ENCODE measurements at places on chromosomes 7 and 10. TPM values are rescaled to one million over a fixed set of nuclear protein-coding genes. Genes with fewer than 3 reads are reported as not detected.

- no peak for DNase-seq
These were observed 153.1 kb downstream of the ZNF365 start for GRCh38 chr10:62527019-62527827.

GRCh38 chr7:4830176-4830575 lies 31.7 kb downstream of the PAPOLB start:
- DNase-seq = peak; percentile 84

DNA sequence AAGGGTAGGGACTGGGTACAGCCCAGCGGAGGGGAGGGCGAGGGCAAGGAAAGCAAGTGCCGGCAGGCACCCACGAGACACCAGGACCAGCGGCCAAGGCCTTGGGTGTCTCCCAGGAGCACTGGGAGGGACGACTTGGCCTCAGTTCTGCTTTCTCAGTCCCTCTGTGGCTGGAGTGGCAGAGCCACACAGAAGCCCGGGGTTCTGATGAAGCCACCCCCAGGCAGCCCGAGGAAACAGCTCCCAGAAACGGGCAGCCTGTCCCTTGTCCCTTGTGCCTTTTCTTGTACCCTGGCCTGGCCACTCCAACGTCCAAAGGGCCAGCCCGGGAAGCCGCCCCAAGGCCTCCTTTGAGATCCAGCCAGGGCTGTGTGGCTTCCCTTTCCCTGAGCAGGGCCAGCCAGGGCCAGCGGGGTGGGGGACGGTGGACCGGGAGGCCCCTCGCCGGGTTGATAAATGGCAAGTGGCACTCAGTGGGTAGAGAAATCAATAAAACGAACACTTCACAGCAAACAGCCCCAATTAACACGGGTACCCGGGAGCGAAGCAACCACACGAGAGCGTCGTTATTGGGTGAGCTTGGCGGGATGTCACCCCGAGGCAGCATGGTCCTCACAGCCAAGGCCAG lies 69.8 kb upstream of the GNA12 start:
- no peak for DNase-seq

DNA sequence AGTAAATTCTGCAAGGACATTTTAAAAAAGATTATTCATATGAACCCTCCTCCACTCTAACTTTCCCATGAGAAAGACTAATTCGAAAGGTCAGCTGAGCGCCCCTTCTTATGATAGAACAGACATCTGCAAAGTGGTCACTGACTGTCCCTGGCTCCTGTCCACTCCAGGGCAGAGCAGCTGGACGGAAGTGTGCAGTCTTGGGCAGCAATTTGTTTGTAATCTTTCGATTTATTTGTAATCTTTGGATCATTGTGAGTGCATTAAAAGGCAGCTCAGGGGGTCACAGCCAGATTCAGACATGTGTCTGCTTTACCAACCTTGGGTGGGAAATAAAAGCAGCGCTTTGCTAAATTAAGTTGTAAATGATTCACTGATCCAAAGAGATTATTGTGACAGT lies 158.8 kb upstream of the ADARB2 start:
- no peak for DNase-seq

GRCh38 chr7:70849580-70850235 lies 282.2 kb upstream of the GALNT17 start:
- DNase-seq = no peak

GRCh38 chr7:40793132-40793531 lies 658.3 kb downstream of the SUGCT start:
- DNase-seq = no peak

DNA sequence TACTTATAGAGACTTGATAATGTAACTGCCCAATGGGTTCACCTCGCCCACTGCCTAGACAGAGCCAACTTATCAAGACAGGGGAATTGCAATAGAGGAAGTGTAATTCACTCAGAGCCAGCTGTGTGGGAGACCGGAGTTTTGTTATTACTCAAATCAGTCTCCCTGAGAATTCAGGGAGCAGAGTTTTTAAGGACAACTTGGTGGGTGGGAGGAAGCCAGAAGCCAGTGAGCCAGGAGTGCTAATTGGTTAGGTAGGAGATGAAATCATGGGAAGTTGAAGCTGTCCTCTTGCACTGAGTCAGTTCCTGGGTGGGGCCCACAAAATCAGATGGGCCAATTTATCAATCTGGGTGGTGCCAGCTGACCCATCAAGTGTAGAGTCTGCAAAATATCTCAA lies 20.1 kb upstream of the C7orf33 start:
- no peak for DNase-seq

GRCh38 chr10:79304479-79305087 lies 42.7 kb upstream of the PPIF start:
- no peak for DNase-seq

- no peak for DNase-seq
These were observed 173.5 kb downstream of the KMT2E start for GRCh38 chr7:105187302-105188169.

- DNase-seq = peak; percentile 39
These were observed 65.3 kb downstream of the OR13A1 start for GRCh38 chr10:45249978-45250693.

GRCh38 chr10:22489467-22489866 lies 144.2 kb downstream of the SPAG6 start:
- no peak for DNase-seq

DNA sequence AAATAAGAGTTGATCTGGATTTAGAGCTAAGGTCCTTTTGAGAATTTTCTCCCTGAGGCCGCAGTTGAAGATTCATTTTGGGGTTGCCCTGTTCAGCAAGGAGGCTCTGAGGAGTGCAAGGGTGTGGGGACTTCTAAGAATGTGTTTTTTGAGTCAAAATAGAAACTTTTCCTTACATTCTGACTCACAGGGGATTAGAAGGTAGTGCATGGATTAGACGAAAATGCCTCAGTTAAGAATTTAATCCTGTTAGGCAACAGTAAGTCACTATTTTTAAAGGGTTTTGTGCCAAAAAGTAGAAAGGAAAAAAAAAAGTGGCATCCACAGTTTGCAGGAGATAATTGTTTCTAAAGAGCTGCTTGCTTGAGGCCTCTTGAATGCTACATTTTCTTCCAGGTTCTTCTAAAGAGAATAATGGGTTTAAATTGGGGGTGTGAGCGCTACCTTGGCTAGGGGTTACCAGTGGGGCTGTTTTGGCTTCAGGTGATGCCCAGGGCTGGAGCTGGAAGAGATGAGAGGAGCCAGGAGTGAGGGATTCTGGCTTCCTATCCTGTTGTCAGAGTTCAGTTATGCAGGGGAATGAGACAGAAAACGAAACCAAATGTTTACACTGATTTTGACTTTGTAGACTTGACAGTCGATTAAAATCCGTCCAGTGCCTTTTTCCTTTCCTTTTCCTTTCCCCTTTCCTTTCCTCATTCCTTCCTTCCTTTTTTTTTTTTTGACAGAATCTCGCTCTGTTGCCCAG lies 52.9 kb downstream of the BAMBI start:
- DNase-seq = no peak

DNA sequence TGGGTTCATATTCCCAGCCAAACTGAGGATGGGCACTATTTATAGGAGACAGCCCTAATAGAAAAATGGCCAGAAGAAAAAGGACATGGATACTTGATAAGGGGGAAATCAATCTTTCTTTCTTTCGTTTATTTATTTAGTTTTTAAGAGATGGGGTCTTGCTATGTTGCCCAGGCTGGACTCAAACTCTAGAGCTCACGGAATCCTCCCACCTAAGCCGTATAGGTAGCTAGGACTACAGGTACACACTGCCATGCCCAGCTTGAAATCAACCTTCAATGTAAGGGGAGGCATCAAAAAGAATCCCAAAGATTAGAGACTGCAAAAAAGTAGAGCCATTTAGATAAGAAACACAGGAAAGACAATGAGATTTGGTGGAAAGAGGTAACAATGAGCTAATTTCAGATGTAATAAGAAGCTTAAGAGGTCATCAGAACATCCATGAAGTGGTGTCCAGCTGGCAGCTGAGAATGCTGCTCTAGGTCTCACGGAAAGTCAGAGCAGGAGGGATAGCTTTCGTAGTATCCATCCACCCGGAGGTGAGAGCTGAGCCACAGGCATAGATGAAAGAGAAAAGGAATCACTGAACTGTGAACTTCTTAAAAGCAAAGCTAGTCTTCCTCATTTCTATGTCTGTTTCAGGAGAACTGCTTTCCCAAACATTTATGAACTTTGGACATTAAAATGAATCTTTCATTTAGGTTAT lies 10.5 kb upstream of the ABLIM1 start:
- DNase-seq = no peak

DNA sequence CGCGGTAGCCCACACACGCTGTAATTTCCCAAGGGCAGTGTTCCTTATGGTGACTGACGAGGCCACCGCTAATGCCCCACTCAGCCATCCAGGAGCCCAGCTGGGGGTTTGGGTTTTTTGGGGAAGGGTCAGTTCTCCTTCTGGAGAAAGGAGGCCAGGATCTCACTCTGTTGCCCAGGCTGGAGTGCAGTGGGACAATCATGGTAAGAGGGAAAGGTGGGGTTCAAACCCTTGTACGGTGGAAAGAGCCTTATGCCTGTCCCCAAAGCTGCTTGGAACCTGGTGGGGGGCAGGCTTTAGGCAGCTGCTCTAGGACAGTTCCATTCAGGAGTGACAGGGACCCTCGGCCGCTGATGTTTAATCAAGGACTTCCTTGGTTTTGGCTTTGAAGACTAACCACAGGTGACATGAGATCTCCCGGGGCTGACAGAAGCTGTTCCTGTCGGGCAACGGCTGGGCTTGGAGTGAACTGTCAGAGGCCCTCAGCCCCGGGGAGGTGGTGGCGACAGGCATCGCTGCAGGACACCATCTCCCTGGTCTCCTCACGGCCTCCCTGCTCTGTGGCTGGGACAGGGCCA lies 84.5 kb downstream of the CARD11 start:
- DNase-seq = no peak

GRCh38 chr7:88001744-88002530 lies 67.9 kb downstream of the ADAM22 start:
- DNase-seq = peak; percentile 29

GRCh38 chr10:132394201-132394811 lies 2.7 kb upstream of the PWWP2B start:
- DNase-seq = peak; percentile 37

DNA sequence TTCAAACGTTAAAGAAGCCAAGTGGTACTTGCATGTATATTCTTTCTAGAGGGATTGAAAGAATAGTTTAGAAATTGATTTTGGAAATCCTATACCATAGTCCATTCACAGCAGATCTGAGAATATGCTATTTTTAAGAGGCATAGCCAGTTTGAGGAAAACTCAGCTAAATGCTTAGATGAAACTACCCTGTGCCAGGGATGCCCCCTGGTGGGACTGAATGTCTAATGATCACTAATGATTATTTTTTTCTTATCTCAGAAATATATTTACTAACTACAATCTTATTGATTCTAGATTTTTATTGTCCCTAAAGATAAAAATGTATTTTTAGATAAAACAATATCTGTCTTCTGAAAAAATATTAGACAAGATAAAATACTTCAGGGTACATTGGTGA lies 844.9 kb upstream of the PHF14 start:
- DNase-seq = no peak

- peak; percentile 53 for DNase-seq
These were observed 50.5 kb upstream of the COBL start for GRCh38 chr7:51366930-51367613.

The C10orf62 gene
- total RNA-seq = not detected

The UNCX gene
- total RNA-seq = not detected

The AKR1C2 gene
- 4.1 TPM for total RNA-seq

The TRIL gene
- total RNA-seq = 8.2 TPM

The GPNMB gene
- total RNA-seq = 52.5 TPM

The JAKMIP3 gene
- 0.77 TPM for total RNA-seq

The MEOX2 gene
- total RNA-seq = 0.14 TPM

The ARPC1B gene
- 103 TPM for total RNA-seq

The EPHA1 gene
- total RNA-seq = 0.56 TPM

The TBX20 gene
- total RNA-seq = 9.4 TPM

The ZNF273 gene
- 2.2 TPM for total RNA-seq

The SFTPA1 gene
- not detected for total RNA-seq

Measured in adrenal gland (tissue), 19 donors.